ENCODE measurements at places on chromosomes 1 and 21.

DNA sequence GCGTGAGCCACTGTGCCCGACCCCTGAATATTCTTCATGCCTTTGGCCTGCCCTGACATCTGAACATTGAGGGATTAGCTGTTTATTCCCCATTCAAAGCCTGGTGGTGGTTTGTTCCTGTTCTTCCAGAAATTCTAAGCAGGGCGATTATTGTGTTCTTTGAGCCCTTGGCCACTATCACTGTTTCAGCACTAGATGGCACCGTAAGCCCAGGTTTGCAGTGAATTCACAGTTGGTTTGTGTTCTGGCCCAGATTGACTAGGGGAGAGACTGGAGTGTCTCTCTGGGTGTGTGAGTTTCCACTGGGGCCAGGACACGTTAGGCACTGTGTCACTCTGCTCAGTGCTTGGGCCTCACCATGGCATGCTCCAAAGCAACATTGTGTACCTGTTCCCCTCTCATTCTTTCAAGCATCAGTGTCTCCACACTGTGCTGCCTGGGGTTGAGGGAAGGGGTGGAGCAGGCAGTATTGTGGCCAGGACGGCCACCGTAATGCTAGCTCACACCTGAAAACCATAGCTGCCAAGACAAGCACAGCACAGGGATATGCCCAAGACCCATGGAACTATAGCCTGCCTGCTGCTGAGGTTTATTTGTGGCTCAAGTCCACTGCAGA lies 52.7 kb downstream of the PKN2 start:
- DNase-seq, result no peak

DNA sequence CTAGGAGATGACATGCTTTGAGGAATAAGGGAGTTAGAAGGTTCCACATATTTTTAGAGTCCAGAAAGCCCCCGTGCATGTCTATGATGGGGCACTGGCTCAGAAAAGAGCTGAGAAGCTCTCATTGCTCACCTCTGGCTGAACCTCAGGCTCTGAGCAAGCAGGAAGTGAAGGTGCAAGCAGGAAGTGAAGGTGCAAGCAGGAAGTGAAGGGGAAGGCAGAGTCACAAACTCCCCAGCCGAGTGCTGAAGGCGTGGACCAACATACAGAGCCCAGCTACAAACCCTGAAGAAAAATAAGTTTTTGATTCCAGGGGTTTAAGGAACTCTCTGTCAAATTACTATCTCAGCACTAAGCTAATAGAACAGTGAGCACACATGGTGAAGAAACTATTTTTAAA lies 7.0 kb downstream of the KRTAP10-8 start:
- no peak for DNase-seq

GRCh38 chr1:66291531-66291864 lies 242.5 kb upstream of the SGIP1 start:
- no peak for DNase-seq

DNA sequence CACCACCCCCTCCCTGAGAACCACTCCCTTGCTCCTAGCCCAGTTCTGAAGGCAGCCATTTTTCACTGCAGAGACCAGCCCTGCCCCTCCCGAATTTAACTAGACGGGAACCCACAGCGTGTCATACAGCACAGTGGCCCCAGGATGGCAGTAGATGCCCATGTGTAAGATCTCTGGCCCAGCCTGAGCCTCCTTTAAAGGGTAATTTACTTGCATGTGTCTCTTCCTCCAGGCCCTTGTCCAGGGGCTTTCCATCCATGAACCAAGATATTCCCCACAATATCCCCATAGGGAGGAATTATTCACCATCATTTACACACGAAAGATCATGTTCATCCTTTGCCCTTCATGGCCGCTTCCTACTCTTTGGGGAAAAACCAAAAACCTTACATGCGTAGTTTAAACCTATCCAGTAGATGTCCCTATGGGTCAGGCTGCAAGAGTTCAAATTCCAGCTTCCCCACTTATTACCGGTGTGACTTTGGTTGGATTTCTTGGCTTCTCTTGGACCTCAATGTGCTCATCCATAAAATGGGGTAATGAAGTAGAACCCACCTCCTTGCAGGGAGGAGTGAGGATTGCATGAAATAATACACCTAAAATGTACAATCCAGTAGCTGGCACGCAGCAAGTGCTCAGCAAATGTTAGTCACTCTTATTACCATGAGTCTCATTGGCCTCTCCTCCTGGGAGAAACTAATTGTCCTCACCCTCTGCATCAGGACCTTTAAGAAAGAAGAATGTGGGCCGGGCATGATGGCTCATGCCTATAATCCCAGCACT lies 4.0 kb upstream of the LACTBL1 start:
- DNase-seq, result no peak

DNA sequence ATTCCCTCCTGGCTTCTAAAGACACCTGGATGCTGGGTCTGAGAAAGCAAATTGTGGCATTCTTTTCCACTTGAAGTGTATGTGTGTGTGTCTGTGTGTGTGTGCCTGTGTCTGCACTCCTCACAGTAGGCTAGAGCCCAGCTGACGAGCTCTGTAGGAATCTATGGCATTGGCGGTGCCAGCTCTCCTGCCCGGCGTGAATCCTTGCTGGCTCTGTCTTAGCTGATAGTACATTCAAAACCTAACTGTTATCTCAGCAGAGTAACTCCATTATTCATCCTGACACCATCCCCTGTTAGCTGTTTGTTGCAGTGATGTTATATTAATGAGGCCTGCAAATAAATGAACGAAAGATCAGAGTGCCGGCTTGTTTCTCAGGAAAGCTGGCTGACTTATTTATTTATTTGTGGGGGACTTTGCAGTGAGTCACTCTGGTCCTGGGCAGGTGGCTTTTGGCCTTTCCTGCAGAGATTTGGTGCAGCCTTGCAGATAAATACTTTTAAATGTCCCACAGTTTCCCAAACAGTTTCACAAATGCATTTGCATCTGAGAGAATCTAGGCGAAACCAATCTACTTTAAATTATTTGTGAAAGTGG lies 160.6 kb upstream of the CD34 start:
- no peak for DNase-seq

GRCh38 chr21:37071561-37072273 lies 1.2 kb downstream of the PIGP start:
- DNase-seq, result peak; percentile 32

- DNase-seq, result no peak
These were observed 9.8 kb downstream of the MTARC1 start for GRCh38 chr1:220796530-220796929.

GRCh38 chr1:45306319-45306718 lies 20.4 kb upstream of the HPDL start:
- no peak for DNase-seq

DNA sequence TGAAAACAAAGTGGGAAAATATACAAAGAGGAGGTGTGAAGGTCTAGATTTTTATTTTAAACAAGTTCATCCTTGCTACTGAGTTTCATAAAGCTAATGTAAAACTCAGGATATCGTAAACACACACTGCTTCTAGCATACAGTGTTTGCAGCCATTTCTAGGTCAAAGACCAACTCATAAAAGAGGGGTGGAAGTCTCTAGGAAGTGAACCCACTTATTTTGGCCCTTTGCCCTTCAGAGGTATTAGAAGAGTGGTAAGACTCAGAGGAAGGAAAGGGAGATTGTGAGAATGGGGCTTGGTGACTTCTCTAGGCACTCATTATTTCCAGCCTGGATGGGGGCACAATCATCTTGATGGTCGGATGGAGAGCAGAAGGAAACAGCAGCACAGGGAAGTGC lies 91.2 kb downstream of the TNFSF18 start:
- DNase-seq, result no peak

DNA sequence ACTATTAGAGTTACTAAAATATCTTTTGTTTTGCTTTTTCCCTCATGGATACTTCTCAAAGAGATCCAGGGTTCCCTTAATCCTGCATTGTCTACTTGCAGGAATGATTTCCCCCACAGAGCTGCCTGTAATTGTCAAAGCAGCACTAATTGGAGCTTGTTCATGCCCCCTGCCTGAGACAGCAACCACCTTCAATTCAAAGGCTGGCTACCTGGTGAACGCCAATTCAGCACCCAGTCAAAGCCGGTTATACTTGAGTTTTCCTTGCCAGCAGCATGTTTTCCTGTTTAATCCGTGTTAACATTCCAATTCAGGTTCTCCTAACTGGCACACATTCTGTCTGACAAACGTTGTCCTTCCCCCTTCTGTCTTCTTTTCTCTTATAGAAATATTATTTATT lies 382.9 kb downstream of the NTNG1 start:
- DNase-seq, result no peak

GRCh38 chr1:44050261-44050660 lies 19.0 kb upstream of the SLC6A9 start:
- no peak for DNase-seq

DNA sequence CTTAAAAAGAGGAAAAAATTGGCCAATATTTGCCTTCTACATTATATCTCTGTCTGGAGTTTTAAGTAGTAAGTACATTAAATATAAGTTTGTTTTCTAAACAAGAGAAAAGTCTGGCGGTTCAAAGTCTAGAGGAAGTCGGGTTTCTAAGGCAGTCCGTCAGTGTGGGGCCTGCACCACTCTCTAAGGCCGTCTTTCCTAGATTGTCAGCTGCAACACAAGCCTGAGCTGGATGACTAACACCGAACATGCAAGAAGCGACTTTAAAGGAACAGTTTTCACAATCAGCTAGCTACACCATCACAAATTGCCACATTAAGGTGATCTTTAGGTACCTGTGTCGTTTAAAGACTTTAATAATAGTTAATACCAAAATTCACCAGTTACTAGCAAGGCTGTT lies 19.6 kb downstream of the CCSAP start:
- DNase-seq, result no peak

DNA sequence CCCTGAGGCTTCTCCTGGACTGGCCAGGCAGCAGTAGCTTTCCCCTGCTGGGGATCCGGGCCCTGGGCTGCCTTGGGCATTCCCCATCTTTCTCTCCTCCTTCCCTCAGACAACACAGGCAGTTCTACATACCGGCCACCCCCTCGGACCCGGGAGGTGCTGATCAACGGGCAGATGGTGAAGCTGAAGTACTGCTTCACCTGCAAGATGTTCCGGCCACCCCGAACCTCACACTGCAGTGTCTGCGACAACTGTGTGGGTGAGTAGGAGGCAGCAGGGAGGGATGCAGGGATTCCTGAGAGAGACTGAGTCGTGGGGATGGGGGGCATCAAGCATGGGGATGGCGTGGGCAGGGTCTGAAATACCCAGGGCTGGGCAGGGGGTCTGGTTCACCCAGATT lies 14.4 kb upstream of the SFN start:
- DNase-seq, result no peak

DNA sequence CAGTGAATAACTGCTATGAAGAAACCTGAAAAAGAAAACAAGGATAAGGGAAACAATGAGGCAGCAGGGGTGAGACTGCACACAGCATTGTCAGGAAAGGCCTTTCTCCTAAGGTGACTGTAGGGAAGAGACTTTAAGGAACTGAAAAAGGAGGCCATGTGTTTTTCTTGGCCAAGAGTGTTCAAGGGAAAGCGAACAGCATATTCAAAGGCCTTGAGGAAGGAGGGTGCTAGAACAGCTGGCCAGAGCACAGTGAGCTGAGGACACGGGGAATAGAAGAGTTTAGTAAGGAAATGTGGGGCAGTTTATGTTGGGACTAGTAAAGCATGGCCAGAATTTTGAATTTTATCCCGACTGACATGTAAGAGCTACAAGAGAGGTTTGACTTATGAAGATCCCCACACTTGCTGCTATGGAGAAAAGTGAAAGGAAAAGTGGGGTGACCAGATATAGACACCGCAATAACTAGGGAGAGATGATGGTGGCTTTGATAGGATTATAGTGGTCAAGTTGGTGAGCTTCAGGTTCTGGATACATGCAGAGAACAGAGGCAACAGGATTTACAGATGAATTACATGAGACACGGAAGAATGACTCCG lies 1.4 kb downstream of the RWDD2B start:
- no peak for DNase-seq

All from ascending aorta (tissue), 2 donors.